Bronchial epithelial cell (primary cell): ENCODE measurements at places on chromosomes 1 and 21. TPM values are rescaled to one million over a fixed set of nuclear protein-coding genes. Genes with fewer than 3 reads are reported as not detected.

The CLCA1 gene
- total RNA-seq, result 0.26 TPM in 1 of 2 replicates, not detected in the other

The DNM3 gene
- total RNA-seq, result 0.64 and 1.3 TPM in 2 replicates

The PCNX2 gene
- total RNA-seq, result 30.3 and 41.6 TPM in 2 replicates

The XCL2 gene
- total RNA-seq, result not detected in 2 replicates

The WNT9A gene
- total RNA-seq, result 4.2 and 7.3 TPM in 2 replicates

The TMEM183A gene
- 102 and 126 TPM in 2 replicates for total RNA-seq

The CDC20 gene
- total RNA-seq, result 2.6 and 3.1 TPM in 2 replicates

The RPE65 gene
- total RNA-seq, result under 0.01 TPM in 1 of 2 replicates, not detected in the other

The RGS8 gene
- total RNA-seq, result under 0.01 TPM in 1 of 2 replicates, not detected in the other

The C1orf94 gene
- total RNA-seq, result not detected in 2 replicates
